ENCODE measurements at places on chromosomes 1 and 21. TPM values are rescaled to one million over a fixed set of nuclear protein-coding genes. Genes with fewer than 3 reads are reported as not detected.

GRCh38 chr1:97192872-97193572 lies 471.4 kb downstream of the PTBP2 start:
- H3K36me3 ChIP-seq: no peaks in the 10 kb centered on the region
- no peak overlapping the region for H3K27ac ChIP-seq
- no peak for DNase-seq

- H3K27ac ChIP-seq: no peak overlapping the region
- 0 out of 2 replicates have a peak, but pooled peaks cover 2% of the 10 kb centered on the region for H3K27me3 ChIP-seq
- peaks cover 4% of the 10 kb centered on the region for H3K36me3 ChIP-seq
- H3K4me1 ChIP-seq: peaks cover 3% of the 10 kb centered on the region
- DNase-seq: no peak
Measured at GRCh38 chr1:167209044-167209443, 11.6 kb upstream of the POU2F1 start.

The RIIAD1 gene
- 1.4 TPM for total RNA-seq

DNA sequence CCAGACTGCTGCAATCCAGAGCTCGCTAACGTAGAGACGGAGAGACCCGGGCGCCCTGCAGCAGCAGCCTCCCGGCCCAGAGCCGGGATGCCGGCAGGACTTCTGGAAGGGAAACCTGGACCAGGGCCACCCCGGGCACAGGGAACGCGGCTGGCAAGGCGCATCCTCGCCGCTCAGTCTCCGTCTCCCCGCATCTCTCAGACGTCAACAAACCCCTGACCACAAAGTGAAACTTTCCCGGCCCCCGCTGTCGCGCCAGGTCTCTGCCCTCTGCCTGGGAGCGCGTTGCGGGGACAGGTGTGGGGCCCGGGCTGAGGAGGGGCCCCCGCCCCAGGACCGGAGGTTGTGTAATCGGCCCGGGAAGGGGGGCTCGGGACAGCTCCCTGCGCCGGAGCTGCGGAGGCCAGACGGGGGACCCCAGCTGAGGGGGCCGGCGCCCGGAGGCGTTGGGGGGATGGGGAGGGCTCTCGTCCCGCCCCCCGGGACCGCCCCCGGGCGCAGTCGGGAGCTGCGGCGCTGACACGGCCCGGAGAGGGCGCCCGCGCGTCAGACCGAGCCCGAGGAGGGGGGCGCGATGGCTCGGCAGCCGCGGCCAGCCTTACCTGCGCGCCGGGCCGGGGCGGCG lies 116.6 kb upstream of the HIVEP3 start:
- DNase-seq: peak; percentile 74
- peaks cover 2% of the 10 kb centered on the region for H3K36me3 ChIP-seq
- peak overlapping the region; percentile 86 for H3K4me3 ChIP-seq
- no peaks in the 10 kb centered on the region for H3K4me1 ChIP-seq

The ZNF593OS gene
- total RNA-seq: not detected

- peaks cover 5% of the 10 kb centered on the region for H3K36me3 ChIP-seq
- DNase-seq: no peak
- H3K27ac ChIP-seq: no peak overlapping the region
- H3K27me3 ChIP-seq: no peaks in the 10 kb centered on the region
- no peak overlapping the region for H3K4me3 ChIP-seq
Measured at GRCh38 chr1:230618537-230618936, 23.7 kb upstream of the COG2 start.

DNA sequence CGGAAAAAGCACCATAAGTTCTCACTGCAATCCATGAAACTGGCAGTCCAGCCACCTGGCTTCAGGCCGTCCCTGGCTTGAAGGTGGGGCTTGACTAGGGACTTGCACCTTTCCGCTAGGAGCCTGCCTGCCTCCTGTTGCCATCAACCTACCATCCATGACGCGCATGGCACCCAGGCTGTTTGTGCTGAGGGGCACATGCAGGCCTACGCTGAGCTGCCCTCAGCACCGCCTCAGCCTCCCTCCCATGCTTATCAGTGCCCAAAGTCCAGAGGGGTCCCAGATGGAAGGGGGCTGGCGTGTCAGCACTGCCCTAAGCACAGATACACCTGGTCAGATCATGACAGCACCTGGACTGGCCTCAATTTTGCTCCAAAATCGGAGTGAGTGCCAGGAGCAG lies 190.2 kb upstream of the LYPLAL1 start:
- no peaks in the 10 kb centered on the region for H3K27me3 ChIP-seq
- H3K27ac ChIP-seq: no peak overlapping the region
- DNase-seq: no peak
- no peak overlapping the region for H3K4me3 ChIP-seq
- no peaks in the 10 kb centered on the region for H3K36me3 ChIP-seq
- no peaks in the 10 kb centered on the region for H3K4me1 ChIP-seq

DNA sequence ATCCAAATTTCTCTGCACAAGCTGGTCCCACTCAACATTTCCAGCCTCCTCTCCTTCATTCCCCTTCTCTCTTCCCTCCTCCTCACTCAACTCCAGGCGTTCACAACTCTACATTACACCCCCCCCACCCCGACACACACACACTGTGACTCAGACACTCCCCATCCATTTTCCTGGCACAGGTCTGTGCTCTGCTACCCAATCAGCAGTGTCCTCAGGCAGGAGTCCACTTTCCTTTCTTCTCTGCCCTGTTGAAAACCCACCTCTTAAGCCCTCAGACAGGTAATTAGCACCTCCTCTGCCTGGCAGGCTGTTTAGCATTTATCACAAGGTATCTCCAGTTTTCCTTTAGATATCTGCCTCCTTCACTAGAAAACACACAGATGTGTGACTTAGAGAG lies 8.8 kb upstream of the LMX1A start:
- H3K36me3 ChIP-seq: no peaks in the 10 kb centered on the region
- peaks cover 5% of the 10 kb centered on the region for H3K4me1 ChIP-seq
- no peak overlapping the region for H3K27ac ChIP-seq
- peaks cover 4% of the 10 kb centered on the region for H3K27me3 ChIP-seq
- H3K4me3 ChIP-seq: no peak overlapping the region
- DNase-seq: no peak

The PGLYRP3 gene
- total RNA-seq: not detected

GRCh38 chr1:203078478-203078877 lies 7.3 kb downstream of the MYOG start:
- H3K36me3 ChIP-seq: no peaks in the 10 kb centered on the region
- peaks cover 10% of the 10 kb centered on the region for H3K4me1 ChIP-seq
- no peak overlapping the region for H3K4me3 ChIP-seq
- H3K27me3 ChIP-seq: no peaks in the 10 kb centered on the region
- DNase-seq: no peak
- no peak overlapping the region for H3K27ac ChIP-seq

DNA sequence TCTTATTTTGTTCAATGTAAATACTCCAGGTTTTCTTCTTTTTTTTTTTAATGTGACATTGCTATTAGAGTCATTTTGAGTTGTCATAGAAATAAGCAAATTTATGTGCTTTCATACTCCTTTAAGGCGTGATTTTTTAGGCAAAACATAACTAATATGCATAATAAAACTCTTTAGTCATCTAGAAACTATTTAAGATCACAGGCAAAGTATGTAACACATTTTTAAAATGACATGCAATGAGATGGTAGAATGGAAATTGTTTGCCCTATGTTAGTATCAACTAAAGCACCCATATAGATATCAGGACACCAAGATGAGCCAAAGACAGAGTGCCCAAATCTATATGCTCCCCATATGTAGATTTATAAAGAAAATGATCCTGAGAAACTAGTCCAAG lies 41.5 kb upstream of the SGIP1 start:
- H3K27me3 ChIP-seq: no peaks in the 10 kb centered on the region
- H3K36me3 ChIP-seq: no peaks in the 10 kb centered on the region
- DNase-seq: no peak
- H3K4me3 ChIP-seq: no peak overlapping the region
- H3K4me1 ChIP-seq: no peaks in the 10 kb centered on the region

DNA sequence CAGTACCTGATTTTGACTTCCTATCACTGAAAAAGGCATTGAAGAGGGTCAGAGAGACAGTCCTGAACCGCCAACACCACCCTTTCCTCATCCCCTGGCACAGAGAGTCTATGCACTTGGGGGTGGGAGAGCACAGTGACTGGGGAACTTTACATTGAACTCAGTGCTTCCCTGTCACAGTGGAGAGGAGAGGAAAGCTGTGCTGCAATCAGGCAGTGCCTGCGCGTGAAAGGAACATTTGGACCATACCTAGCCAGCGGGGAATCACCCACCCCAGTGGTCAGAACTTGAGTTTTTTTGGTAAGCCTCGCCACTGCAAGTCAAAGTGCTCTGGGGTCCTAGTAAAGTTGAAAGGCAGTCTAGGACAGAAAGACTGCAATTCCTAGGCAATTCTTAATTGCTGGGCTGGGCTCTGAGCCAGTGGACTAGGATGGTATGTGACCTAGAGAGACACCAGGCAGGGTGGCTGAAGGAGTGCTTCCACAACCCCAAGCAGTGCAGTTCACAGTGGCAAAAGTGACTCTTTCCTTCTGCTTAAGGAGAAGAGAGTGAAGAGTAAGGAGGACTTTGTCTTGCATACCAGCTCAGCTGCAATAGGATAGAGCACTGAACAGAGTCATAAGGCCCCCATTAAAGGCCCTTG lies 9.4 kb upstream of the HENMT1 start:
- no peak for DNase-seq
- no peaks in the 10 kb centered on the region for H3K4me1 ChIP-seq
- no peaks in the 10 kb centered on the region for H3K27me3 ChIP-seq
- H3K36me3 ChIP-seq: peaks cover 3% of the 10 kb centered on the region
- H3K4me3 ChIP-seq: no peak overlapping the region
- no peak overlapping the region for H3K27ac ChIP-seq

DNA sequence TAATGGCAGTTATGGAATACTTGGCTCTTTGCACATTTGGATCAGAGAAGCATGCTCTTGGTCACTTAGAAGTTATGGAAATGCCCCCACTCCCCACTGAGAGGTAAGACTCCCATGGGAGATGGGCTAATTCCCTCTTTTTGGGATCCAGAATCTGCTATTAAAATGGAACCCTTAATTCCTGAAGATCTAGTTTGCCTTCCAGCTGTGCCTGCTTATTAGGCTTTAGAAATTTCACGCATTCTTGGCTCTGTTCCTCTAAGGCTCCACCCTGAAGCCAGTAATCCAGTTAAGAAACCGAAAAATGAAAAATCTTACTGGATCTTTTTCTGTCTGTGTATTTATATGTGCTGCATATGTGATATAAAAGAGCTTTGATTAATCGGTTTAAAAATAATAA lies 76.7 kb downstream of the USH2A start:
- H3K4me3 ChIP-seq: no peak overlapping the region
- no peaks in the 10 kb centered on the region for H3K27me3 ChIP-seq
- H3K27ac ChIP-seq: no peak overlapping the region
- H3K4me1 ChIP-seq: no peaks in the 10 kb centered on the region
- no peak for DNase-seq

DNA sequence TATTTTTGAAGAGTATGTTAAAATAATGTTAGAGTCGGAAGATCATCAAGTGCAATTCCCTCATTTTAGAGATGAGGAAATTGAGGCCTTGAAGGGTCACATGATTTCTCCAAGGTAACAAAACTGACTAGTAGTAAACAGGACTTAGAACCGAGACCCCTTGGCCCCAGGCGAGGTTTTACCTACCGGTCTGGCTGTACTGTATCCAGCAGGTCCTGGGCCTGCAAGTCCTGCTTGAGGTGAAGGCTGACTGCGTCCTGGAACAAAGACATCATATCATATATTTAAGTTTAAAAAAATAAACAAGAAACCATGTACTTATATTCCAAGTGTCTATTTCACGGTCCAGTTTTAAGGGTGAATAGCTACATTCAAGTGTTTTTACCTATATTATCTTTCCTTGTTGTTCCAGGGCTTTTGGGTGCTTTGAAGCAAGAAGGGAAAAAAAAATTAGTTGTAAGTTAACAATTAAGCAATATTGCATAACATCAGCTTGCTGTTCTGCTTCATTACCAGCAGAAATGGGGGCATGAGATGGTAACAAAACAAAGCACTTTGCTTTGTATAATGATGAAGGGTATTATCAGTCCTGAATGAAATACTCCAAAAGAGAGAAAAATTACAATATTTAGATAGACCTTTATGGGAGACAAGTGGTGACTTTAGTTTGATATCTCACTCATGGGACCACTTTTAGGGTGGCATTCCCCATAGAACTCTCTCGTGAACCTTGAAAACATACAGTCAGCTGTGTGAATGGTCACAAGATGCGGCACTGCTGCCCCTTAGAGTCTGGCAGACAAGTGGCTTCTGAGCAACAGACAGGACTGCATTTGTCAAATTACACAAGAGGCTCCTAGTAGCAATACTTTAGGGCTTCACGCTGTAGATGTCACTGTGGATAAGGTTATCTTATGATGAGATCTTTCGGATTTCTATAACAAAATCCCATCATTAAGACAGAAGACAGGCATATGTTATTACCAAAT lies 29.8 kb upstream of the CFAP298 start:
- H3K4me3 ChIP-seq: no peak overlapping the region
- no peak for DNase-seq
- no peaks in the 10 kb centered on the region for H3K27me3 ChIP-seq
- no peaks in the 10 kb centered on the region for H3K4me1 ChIP-seq
- no peak overlapping the region for H3K27ac ChIP-seq

The ELAPOR1 gene
- 1.1 TPM for total RNA-seq

DNA sequence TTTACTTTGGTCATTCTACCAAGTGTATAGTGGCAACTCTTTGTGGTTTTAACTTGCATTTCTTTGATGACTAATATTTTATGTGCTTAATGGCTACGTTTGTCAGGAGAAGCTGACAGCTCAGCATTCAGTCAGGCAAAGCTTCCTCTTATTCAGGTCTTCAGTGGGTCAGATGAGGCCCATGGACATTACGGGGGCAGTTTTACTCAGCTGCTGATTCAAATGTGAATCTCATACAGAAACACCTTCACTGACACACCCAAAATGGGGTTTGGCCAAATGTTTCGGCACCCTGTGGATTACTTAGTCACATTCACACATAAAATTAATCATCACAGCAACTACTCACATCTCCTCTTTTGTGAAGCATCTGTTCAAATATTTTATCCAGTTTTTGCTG lies 104.9 kb upstream of the PLD5 start:
- H3K27me3 ChIP-seq: no peaks in the 10 kb centered on the region
- no peaks in the 10 kb centered on the region for H3K4me1 ChIP-seq
- H3K4me3 ChIP-seq: no peak overlapping the region

The NBPF4 gene
- not detected for total RNA-seq

The OPRD1 gene
- total RNA-seq: 1.8 TPM

- H3K27ac ChIP-seq: no peak overlapping the region
- H3K4me1 ChIP-seq: no peaks in the 10 kb centered on the region
- no peaks in the 10 kb centered on the region for H3K36me3 ChIP-seq
- H3K4me3 ChIP-seq: no peak overlapping the region
Measured at GRCh38 chr1:47906527-47907176, 90.5 kb downstream of the TRABD2B start.

The BCL2L15 gene
- 0.53 TPM for total RNA-seq

- no peaks in the 10 kb centered on the region for H3K36me3 ChIP-seq
- no peak for DNase-seq
- no peak overlapping the region for H3K27ac ChIP-seq
- peaks cover 4% of the 10 kb centered on the region for H3K27me3 ChIP-seq
- H3K4me3 ChIP-seq: no peak overlapping the region
Measured at GRCh38 chr1:165371588-165372225, 15.2 kb upstream of the LMX1A start.

- no peaks in the 10 kb centered on the region for H3K27me3 ChIP-seq
- H3K27ac ChIP-seq: no peak overlapping the region
- DNase-seq: peak; percentile 68
- no peak overlapping the region for H3K4me3 ChIP-seq
- H3K4me1 ChIP-seq: peaks cover 22% of the 10 kb centered on the region
Measured at GRCh38 chr1:93620841-93621210, 60.8 kb downstream of the BCAR3 start.

Measured in H9 (cell line).